Activated CD8-positive, alpha-beta memory T cell treated with anti-CD3 and anti-CD28 coated beads for 1 hour (primary cell): ENCODE measurements at places on chromosomes 5 and 9.

DNA sequence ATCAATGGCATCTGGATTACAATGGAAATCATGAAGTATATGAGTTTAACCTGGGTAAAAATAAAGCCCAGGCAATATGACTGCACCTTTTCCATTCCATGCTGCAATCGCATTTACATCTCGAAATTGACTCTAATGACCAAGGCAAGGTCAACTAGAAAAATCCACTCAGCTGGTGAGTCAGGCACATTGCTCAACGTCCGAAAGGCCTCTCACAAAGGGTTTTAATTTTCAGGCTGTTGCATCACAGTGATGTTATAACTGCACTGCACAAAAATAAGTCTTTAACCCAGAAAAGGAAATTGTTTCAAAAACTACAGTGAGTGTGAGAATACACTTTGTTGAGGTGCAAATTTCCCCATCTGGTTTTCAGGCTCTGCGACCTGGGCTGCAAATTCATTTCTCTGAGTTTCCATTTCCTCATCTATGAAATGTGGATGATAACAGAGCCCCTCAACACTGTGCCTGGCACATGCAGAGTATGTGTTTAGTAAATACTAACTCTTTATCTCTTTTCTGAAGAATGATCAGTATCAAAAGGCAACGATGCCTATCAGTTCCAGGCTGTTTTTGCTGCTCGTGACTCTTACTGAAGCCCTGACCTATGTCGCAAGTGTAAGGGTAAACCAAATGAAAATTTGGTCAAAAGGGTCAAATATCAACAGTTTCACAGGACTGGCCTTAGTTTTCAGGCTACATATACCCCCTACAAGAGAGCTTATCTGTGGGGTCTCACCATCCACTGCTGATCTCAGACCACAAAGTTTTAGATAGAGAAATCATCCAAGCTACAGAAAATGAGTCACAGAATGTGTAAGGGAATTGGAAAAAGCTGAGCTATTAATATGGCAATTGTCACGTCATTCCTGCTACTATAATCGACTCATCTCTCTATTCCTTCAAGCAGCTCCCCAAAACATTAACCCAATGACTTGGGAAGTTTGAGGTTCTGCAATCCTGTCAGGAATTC, 4.1 kb downstream of the NFIL3 start:
- no peak for DNase-seq

DNA sequence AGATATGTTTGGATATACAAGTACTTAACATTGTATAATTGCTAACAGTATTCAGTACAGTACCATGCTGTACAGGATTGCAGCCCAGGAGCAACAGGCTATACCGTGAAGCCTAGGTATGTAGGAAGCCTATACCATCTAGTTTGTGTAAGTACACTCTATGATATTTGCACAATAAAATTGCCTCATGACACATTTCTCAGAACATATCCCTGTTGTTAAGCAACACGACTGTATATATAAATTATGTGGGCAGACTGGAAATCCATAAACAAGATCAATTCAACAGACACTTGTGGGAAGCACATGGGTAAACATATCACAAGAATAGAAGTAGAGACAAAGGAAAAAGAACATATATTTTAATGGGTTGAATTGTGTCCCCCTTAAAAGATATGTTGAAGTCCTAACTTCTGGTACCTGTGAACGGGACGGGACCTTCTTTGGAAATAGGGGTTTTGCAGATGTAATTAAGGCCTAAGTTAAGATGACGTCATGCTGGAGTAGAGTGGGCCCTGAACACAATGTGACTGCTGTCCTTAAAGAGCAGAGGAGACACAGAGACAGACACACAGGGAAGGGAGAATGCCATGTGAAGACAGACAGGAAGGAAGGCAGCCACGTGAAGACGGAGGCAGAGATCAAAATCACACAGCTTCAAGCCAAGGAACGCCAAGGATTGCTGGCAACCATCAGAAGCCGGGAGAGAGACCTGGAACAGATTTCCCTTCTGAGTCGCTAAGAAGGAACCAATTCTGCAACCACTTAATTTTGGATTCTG, 76.3 kb downstream of the SCAI start:
- DNase-seq: no peak

DNA sequence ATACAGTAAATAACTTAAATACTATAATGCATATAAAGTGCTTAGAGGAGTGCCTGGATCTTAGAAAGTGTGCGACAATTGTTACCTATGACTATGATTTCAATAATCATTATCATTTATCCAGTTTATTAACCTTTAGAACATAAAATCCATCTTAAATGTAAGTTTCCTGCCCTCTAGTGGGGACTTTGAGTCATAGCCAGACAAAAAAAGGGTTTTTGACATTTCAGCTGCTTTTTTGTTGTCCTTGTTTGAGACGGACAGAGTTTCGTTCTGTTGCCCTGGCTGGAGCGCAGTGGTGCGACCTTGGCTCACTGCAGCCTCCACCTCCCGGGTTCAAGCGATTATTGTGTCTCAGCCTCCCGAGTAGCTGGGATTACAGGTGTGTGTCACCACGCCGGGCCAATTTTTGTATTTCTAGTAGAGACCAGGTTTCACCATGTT, 9.7 kb upstream of the C9orf152 start:
- DNase-seq: no peak

GRCh38 chr5:61966997-61967396, 339.0 kb upstream of the KIF2A start:
- no peak for DNase-seq

GRCh38 chr5:34930462-34930844, 1.1 kb downstream of the DNAJC21 start:
- no peak for DNase-seq

GRCh38 chr9:123168586-123168985, 99.8 kb downstream of the STRBP start:
- DNase-seq: no peak

- DNase-seq: no peak
Observed at GRCh38 chr5:65791712-65792673, 70.0 kb downstream of the NLN start.

DNA sequence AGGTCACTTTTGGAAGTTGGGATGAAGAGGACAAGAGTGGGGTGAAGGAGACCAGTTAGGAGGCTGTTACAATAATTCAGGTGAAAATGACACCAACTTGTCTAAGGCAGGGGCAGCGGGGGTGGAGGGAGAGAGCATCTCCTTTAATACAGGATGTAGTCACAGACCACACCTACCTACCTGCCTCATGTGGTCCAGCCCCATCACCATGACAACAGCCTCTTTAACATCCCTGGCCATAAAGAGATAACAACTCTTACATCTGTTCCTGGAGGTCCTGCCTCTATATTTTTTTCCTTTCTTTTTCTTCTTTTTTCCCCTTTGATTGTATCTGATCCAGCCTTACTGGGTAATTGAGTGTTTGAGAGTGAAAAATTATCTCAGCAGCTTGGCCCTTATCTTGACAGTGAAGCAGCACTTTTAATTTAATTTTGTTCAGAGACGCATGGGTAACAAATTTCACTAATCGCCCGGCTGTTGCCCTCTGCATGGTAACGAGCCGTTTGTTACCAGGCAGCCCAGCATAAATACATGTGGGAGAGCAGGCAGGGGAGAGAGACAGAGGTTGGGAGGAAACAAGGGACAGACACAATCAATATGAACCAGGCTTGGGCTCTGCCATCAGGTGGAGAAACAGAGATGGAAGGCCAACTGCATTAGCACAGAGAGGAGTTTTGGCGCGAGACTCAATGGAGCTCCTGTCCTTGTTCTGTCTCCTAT, 338.1 kb downstream of the ASTN2 start:
- DNase-seq: no peak

GRCh38 chr9:15104826-15105420, 194.7 kb upstream of the FREM1 start:
- no peak for DNase-seq

- no peak for DNase-seq
Observed at GRCh38 chr5:11531811-11532555, 372.3 kb downstream of the CTNND2 start.

DNA sequence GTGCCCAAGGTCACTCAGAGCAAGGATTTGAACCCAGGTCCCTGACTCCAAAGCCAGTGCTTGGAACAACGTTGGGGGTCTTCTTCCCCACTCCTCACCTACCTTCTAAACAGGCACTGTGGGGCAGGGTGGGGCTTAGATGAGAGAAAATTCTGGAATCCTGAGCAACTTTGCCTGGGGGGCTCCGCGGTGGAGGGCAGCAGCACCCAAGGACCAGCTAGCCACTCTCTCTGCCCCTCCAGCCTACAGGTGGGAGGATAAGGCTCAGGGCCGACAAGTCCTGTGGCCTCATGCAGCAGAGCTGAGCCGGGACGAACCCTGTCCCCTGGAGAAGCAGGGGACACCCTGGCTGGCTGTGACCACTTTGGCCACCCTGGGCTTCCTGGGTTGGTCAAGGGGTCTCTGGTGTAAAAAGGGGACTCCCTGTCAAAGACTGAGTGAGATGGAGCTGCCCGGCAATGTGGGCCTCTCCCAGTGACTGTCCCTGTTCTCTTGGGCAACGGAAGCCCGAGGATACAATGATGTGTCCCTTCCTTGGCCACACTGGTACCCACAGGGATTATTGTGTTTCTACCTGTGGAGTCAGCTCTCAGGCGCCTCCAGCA, 26.5 kb downstream of the CEL start:
- no peak for DNase-seq

DNA sequence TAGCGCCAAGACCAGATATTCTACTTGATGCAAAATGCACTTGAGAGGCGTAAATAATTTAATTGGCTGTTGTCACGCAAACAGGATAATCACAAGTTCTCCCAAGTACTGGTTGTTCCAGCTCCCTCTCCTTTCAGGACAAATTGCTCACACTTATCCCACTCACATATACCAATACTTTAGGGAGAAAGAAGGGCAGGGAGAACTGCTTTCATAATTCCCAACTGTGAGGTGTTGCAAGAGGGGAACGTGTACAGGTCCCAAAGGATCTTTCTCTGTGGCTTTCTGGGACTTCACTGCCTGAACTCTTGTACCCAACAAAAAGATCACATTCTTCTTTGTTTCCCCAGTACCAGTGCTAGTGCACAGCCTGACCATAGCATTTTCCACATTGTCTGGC, 21.5 kb upstream of the TGFBI start:
- no peak for DNase-seq

- DNase-seq: no peak
Observed at GRCh38 chr9:2666569-2666968, 45.0 kb downstream of the VLDLR start.

- no peak for DNase-seq
Observed at GRCh38 chr9:135456436-135457104, 23.0 kb upstream of the PPP1R26 start.
